Activated CD8-positive, alpha-beta memory T cell treated with anti-CD3 and anti-CD28 coated beads for 48 hours (primary cell): ENCODE measurements at places on chromosomes 6 and 20.

DNA sequence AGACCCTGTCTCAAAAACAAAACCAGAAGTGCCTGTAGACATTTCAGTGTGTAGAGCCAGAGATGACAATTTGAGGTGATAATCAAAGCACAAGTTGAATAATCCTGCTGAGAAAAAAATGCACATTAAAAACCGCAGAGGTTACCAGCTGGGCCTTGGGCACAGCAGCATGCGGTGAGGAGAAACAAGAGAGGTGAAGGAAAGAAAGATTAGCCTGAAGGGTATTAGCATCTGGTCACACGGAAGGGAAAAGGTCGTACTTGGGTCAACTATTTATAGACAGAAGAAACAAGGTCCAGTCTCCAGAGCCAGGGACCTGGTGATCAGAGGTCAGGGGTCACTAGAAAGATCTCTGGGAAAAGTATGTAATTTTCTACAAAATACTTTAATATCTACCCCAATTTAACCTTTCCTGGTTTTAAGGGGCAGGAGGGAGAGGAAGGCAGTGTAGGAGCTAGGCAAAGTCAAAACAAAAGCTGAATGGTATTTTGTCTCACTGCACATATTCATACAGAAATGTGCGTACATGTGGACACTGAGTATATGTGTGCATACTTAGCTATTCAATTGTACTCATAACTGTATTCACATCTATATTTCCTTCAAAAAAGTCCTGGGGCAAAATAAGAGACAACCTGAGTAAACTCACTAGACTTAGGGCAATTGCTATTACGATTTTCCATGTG is 10.1 kb downstream of the MAP7 start:
- no peak for DNase-seq

DNA sequence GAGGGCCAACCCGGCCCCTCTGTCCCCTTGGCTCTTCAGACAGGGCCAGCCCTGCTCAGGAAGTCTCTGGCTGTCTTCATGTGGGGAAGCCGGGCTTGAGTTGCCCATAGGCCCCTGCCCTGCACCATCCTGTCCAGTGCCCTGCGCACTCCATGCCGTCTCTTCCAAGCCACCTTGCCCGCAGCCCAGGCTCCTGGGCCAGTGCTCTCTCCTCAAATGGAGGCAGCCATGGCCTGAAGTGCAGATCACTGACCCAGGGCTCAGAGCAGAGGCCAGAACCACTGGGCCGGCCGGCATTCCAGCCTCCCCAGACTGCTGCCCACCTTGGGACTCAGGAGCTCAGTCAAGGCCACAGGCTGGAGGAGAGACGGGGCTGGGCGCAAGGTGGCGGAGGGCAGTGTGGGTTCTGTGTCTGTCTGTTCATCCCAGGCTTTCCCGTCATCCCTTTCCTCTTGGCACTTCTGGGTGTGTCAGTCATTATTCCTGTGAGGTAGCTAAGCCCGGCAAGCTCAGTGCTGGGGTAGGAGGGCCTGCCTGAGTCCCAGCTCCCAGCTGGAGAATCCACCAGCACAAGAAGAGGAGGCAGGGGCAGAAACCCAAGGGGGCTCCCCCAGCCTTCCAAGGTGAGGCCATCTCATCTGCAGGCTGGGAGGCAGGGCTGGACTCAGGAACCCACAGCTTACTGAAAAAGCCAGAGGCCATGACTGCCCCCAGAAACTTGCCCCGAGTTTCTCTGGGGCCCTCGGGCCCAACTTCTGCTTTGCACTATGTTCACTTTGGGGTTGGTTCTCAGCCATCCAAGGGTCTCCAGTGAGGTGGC is 22.4 kb downstream of the SDCBP2 start:
- no peak for DNase-seq

DNA sequence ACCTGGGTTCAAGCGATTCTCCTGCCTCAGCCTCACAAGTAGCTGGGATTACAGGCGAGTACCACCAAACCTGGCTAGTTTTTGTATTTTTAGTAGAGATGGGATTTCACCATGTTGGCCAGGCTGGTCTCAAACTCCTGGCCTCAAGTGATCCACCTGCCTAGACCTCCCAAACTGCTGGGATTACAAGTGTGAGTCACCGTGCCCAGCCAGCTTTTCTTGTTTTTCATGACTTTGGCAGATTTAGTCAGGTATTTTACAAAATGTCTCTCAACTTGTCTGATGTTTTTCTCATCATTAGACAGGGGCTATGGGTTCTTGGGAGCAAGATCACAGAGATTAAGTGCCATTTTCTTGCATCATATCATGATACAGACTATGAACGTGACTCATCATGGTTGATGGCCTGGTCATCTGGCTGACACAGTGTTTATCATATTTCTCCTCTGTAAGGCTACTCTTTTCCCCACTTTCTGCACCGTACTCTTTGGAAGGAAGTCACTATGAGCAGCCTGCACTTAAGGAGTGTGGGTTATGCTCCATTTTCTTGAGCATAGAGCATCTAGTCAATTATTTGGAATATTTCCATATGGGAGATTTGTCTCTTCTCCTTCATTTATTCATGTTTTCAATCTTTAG is 67.8 kb downstream of the RNF182 start:
- no peak for DNase-seq

GRCh38 chr6:145809785-145810184 is 4.8 kb downstream of the FBXO30 start:
- DNase-seq = no peak

DNA sequence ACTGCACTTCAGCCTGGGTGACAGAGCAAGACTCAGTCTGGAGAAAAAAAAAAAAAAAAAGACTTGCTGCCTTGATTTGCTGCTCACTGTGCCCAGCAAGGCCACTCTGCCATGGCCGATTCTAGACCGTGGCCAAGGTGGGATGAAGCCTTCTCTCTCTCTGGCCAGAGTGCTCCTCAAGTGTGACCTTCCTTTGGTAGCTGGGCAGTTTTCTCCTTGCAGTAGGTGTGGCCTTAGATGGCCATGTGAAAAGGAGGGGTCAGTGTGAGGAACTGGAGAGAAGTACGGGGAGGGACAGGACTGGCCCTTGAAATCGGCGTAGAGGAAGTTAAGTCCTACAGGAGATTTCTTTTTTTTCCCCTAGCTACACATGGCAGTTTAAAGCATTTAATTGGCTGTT is 272.0 kb downstream of the ARID1B start:
- no peak for DNase-seq

DNA sequence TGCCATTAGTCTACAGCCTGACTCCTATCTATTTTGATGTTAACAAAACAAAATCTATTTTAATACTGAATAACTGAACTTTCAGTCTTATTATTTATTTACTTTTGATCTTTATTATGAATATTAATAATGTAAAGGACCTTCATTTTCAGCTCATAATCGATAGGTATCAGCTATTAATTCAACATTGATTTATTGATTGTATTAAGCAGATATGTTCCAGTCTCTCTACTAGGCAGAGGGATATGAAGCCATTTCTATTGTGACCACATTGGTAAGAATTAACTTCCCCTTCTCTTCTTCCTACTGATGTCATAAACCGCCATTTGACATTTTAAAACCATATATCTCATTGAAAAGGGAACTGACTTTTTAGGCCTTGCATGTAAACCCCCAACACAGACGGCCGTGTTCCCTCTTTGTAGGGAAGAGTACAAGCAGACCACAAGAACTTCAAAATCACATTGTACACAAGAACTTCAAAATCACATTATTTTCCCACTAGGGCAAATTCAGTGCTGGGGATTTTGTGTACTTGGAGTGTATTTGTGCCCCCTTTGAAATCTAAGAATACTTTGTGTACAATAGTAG is 69.5 kb upstream of the FABP7 start:
- DNase-seq = no peak

DNA sequence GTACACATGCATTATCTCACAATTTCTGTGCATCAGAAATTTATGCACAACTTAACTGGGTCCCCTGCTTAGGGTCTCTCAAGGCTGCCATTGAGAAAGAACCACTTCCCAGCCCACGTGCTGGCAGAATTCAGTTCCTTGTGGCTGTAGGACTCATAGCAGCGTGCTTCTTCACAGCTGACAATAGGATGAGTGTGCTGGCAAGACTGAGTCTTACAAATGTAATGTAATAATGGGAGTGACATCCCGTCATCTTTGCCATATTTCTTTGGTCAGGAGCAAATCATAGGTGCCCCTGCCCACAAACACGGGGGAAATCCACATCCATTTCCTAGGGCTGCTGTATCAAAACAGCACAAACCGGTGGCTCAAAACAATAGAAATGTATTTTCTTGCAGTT is 77.4 kb downstream of the FIG4 start:
- no peak for DNase-seq

DNA sequence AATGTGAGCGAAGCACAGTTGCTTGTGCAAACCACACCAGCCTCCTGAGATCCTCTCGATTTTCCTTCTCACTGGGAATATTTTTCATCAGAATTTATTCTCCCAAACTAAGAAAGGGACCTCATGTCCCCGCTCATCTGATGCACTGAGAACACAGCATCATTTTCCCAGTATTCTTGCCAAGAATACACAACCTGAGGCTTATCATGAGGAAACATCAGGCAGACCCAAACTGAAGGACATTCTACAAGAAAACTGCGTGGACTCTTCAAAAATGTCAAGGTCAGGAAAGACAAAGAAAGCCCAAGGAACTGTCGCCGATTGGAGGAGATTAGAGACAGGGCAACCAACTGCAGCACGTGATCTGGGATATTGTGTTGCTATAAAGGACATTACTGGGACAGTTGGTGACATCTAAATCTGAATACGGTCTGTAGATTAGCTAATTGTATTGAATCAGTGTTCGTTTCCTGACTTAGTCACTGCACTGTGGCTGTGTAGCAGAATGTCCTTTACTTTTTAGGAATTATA is 72.3 kb downstream of the SNX5 start:
- DNase-seq = no peak

DNA sequence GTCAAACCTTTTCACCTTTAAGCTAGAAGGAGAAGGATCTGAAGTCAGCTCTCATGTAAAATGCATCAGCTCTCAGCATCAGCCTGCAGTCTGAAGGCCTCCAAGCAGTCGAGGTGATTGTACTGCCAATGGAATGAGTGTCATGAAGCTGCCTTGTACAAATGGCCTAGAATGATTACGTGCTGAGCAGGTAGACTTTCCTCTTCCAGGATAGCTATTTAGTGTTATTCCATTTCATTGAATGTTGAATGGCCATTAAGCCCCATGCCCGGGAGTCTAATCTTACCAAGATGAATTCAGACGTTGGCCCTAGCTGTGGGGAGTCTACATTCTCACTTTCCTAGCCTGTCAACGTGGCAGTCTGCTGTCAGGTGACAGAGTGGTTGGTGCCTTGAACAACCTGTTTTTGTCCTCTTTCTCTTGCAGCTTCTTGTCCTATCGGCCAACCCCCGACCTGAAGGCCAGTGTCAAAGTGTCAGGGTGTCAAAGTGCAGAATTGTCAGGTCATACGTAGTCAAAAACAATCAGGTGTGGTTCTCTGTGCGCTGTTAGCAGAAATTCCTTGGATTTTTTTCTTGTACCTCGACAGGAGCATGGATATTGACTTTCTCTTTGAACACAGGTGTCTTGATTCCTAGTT is 95.2 kb upstream of the TIAM2 start:
- DNase-seq = no peak
